ENCODE measurements at places on chromosomes 2 and 18.

- no peak for DNase-seq
These were observed 42.4 kb downstream of the ACVR1 start for GRCh38 chr2:157833721-157834120.

DNA sequence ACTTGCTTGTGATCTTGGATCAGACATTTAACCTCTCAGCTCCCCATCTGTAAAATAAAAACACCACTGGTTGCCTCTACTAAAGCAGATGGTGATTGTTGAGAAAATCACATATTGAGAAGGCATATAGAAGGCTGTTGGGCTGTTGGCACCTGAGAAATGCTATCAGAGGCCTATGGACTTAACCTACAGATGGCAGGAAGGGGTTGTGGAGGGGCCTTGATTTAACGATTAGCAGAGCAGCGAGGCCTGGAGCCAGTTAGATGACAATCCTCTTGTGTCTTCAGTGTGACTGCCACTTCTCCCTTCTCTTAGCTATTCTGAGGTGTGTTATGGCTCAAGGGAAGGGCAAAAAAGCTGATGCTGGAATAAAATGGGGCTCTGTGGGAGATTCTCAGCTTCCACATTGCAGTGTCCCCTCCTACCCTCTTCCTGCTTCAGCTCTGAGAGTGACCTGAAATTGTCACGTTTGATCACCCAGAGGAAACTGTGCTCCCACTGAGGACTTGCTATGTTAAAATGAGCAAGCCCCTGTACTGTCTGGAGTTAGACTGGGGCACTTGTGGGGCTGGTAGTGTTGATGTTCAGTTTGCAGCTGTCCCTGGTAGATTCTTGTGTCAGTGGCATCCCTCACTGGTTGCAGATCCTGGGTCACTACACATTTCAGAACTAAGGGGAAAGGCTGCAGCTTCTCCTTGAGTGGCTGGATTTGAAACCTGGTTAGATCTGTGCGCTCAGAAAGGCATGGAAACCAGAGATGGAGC lies 31.5 kb downstream of the CXCR4 start:
- DNase-seq, result no peak

- no peak for DNase-seq
These were observed 35.9 kb downstream of the KCNIP3 start for GRCh38 chr2:95333056-95333455.

DNA sequence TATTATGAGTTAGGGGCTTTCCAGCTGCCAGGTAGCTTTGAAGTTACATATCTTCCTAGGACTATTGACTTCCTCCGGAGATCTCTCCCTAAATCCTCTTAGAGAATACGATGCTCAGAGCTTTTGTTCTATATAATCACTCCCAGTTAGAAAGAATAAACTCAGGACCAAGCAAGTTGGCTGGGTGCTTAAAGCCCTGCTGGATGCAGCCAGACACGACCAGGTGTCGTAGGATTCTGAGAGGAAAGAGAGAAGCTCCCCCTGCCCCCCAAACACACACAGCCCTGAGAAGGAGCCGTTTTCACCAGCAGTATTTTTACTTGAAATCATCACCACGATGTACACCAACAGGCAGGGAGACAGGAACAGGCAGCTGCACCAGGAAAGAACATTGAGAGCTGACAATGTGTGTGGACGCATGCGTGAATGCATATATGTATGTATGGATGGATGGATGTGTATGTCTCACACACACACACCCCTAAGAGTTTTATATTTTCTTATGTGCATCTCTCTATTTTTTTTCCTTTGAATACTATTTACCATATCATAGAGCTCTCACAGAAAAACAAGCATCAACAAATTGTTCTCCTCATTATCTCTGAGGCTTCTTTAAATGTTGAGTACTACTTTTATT lies 382.6 kb downstream of the EPHA4 start:
- DNase-seq, result no peak

DNA sequence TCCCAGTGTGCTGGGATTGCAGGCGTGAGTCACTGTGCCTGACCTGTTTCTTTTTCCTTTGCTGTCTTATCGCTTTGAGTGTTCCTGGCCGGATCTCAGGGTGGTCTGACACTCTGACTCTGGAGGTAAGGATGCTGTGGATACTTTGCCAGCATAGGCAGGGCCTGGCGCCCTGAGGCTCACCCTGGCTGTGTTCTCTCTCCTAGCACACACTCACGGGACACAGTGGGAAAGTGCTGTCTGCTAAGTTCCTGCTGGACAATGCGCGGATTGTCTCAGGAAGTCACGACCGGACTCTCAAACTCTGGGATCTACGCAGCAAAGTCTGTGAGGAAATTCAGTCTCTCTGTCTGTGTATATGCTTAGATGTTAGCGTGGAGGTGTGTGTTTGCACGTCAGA lies 18.0 kb upstream of the SAG start:
- DNase-seq, result no peak

GRCh38 chr18:49761771-49762170 lies 51.6 kb downstream of the ACAA2 start:
- DNase-seq, result no peak

GRCh38 chr18:76568731-76569130 lies 73.7 kb upstream of the ZNF516 start:
- no peak for DNase-seq

DNA sequence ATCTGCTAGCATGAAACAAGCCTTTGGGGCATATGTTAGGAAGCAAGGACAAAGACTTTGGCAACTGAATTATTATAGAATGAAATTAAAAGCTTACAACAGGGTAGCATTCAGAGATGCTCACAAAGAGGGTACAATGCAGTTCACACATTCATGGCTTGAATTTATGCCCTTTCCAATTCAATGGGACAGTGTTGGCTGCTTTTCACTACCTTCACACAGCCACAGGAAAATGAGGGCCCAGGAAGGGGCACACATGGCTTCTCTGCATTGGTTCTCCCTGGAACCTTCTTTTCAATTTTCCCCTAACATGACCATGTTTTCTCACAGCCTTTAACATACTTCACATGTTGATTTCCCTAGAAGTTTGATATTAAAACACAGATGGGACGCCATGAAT lies 978.1 kb downstream of the TMEM182 start:
- no peak for DNase-seq

DNA sequence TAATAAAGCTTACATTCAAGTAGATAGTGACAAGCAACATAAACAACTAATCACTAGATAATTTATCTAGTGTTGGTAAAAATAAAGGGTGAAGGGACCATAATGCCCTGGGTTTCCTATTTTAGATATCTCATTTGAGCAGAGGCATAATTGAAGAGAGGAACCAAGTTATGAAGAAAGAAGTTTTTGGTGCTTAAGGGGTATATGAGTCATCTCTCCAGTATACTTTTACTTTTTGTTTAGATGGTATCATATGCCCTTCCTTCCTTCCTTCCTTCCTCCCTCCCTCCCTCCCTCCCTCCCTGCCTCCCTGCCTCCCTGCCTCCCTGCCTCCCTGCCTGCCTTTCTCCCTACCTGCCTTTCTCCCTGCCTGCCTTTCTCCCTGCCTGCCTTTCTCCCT lies 1053.5 kb upstream of the CELF4 start:
- DNase-seq, result no peak

Measured in NCI-H1694 (cell line).